ENCODE measurements at places on chromosomes 3 and 15.
A peak's percentile ranks its signal among the peaks of the same experiment; 100 is the strongest.

- H3K4me3 ChIP-seq: no peak overlapping the region
- H3K36me3 ChIP-seq: no peaks in the 10 kb centered on the region
- H3K27me3 ChIP-seq: no peaks in the 10 kb centered on the region
- no peak overlapping the region for H3K27ac ChIP-seq
Observed at GRCh38 chr3:177703788-177704187, 506.5 kb upstream of the TBL1XR1 start.

- no peak overlapping the region for H3K4me3 ChIP-seq
- H3K36me3 ChIP-seq: peaks cover 3% of the 10 kb centered on the region
- no peaks in the 10 kb centered on the region for H3K4me1 ChIP-seq
- no peak for DNase-seq
- no peak overlapping the region for H3K27ac ChIP-seq
Observed at GRCh38 chr3:48797626-48798025, 50.0 kb downstream of the PRKAR2A start.

DNA sequence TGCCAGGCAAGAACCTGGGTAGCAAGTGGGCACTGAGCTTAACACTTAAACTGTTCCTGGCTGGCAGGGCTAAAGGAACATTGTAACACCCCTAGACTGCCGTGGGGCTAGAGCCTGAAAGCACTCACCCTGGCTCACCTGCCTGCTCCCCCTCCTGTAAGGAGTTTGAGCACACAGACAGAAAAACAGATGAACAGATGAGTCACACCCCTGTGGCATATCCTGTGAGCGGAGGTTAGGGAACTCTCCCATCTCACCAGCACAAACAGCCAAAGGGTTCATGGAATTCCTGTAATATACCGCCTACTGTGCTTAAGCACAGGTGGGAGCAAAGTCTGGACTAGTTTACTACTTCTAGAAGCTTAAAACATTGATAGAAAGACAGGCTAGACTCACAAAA lies 300.1 kb downstream of the ROBO1 start:
- H3K4me1 ChIP-seq: no peaks in the 10 kb centered on the region
- peak; percentile 68 for DNase-seq
- H3K27ac ChIP-seq: no peak overlapping the region
- H3K4me3 ChIP-seq: no peak overlapping the region

GRCh38 chr3:176521531-176522175 lies 675.6 kb downstream of the TBL1XR1 start:
- no peaks in the 10 kb centered on the region for H3K36me3 ChIP-seq
- no peak overlapping the region for H3K4me3 ChIP-seq
- peak; percentile 45 for DNase-seq

- DNase-seq: no peak
- no peak overlapping the region for H3K4me3 ChIP-seq
- no peak overlapping the region for H3K27ac ChIP-seq
- H3K27me3 ChIP-seq: no peaks in the 10 kb centered on the region
- H3K36me3 ChIP-seq: no peaks in the 10 kb centered on the region
Observed at GRCh38 chr3:74347563-74348268, 266.7 kb downstream of the CNTN3 start.

DNA sequence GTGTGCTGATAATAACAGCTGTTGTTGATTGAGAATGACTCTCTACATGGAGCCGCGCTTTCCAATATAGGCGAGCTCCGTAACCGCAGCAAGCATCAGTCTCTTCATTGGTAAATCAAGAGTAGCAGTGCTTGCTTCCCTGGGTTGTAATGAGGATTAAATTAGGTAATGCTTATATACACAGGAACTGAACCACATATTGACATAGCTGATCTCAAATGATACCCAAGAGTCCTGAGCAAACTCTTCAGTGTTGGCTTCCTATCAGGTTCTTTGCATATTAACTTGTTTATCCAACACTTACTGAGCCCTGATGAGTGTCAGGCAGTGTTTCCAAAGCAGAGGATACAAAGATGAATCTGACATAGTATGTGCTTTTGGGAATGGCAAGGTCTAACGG lies 46.4 kb upstream of the SLCO3A1 start:
- no peaks in the 10 kb centered on the region for H3K4me1 ChIP-seq
- H3K4me3 ChIP-seq: no peak overlapping the region
- no peaks in the 10 kb centered on the region for H3K36me3 ChIP-seq

DNA sequence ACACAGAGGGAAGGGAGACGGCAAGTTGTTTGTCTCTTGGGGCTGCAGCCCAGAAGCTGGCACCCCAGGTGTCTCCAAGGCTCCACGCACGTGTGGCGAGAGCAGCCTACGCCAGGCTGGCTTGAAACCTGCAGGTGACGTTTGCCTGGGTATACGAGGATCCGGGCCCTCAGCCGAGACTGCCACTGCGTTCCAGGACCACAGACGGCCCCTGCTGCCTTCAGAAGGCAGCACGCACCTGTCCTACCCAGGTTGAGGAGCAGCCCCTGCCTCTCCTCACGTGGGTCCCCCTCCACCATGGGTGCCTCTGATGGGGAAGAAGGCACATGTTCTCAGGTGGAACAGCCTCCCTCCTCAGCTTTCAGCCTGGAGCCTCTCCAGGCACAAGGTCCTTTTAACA lies 75.3 kb upstream of the PRR20G start:
- H3K36me3 ChIP-seq: no peaks in the 10 kb centered on the region
- no peaks in the 10 kb centered on the region for H3K4me1 ChIP-seq
- H3K27me3 ChIP-seq: peaks cover 35% of the 10 kb centered on the region
- no peak overlapping the region for H3K27ac ChIP-seq
- no peak for DNase-seq

DNA sequence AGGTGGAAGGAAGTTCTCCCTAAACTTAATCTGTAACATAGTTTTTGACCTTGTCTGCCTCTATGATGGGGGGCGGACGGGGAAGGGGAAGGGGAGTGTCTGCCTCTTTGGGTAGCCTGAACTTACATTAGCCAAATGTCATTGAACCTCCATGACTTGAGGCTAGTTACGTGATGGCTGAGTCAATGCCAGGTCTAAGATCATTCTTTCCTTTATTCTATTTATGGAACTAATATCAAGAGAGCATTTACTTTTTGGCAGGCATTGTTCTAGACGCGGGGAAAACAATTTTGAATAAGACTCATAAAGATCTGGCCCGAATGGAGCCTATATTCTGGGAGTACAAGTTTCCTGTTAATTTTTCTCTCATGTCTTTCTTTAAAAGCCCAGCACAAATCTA lies 340.7 kb upstream of the C2CD4B start:
- H3K4me1 ChIP-seq: peaks cover 13% of the 10 kb centered on the region
- no peaks in the 10 kb centered on the region for H3K27me3 ChIP-seq
- H3K36me3 ChIP-seq: no peaks in the 10 kb centered on the region
- peak; percentile 19 for DNase-seq
- H3K4me3 ChIP-seq: no peak overlapping the region
- no peak overlapping the region for H3K27ac ChIP-seq

DNA sequence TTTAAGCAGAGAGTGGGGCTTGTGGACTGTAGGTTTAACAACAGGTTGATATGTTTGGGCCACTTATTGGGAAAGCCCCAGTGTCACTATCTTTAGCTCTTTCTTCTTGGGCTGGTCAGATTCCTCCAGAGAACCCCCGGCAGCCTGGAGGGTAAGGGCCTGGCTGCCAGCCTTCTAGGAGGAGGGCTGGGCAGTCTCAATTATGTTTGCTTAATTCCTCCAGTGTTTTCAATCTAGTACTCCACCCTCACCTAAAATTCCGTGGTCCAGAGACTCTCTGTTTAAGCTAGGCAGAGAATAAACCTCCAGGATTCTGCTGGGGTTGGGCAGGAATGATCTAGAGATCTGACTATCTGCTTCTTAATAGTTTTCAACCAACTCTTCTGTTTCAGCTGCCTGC lies 5.3 kb downstream of the ASB14 start:
- no peaks in the 10 kb centered on the region for H3K27me3 ChIP-seq
- no peak overlapping the region for H3K27ac ChIP-seq
- H3K4me3 ChIP-seq: no peak overlapping the region

DNA sequence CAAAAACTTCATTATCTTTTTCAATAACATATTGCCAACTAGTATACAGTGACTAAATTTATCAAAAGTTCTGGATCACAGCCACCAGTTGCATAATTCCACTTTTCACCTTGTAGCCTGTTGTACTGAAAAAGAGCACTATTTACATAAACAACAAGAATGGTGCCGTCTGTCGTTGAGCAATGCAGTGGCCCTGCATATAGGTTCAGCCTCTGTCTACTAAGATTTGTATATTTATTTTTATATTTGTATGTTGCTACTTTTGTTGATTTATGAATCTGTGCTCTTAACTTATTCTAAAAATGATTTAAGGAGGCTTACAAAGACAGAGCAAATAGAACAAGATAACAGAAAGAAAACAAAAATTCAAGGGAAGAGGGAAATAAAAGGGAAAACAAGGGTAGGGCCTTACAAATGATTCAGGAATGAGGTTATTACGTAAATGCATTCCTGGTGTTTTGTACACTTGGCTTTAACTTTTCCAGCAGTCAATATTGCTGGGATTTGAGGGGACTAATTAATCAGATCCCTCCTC lies 257.6 kb upstream of the STT3B start:
- DNase-seq: no peak
- H3K27me3 ChIP-seq: no peaks in the 10 kb centered on the region
- peaks cover 10% of the 10 kb centered on the region for H3K4me1 ChIP-seq
- H3K27ac ChIP-seq: no peak overlapping the region

DNA sequence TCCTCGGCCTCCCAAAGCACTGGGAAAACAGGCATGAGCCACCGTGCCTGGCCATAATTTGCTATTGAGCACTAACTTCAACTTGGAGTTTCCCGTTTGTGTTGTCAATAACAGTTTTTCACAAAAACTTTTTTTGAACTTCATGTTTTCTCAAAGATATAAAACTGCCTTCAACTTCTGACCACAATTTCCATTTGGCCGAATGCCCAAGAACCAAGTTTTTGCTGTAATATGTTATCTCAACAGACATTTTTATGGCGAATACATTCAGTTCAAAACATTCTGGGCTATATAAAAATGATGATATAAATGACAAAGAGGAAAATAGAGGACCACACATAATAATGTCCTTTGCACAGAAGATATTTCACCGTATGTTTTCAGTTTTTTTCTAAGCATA lies 56.4 kb downstream of the NEDD4 start:
- H3K36me3 ChIP-seq: no peaks in the 10 kb centered on the region
- no peaks in the 10 kb centered on the region for H3K4me1 ChIP-seq
- H3K27me3 ChIP-seq: no peaks in the 10 kb centered on the region
- no peak overlapping the region for H3K4me3 ChIP-seq
- no peak overlapping the region for H3K27ac ChIP-seq

GRCh38 chr3:128274837-128275236 lies 121.6 kb downstream of the EEFSEC start:
- no peak overlapping the region for H3K4me3 ChIP-seq
- H3K27ac ChIP-seq: no peak overlapping the region
- no peaks in the 10 kb centered on the region for H3K27me3 ChIP-seq
- DNase-seq: peak; percentile 74
- H3K4me1 ChIP-seq: peaks cover 42% of the 10 kb centered on the region

- H3K4me1 ChIP-seq: peaks cover 22% of the 10 kb centered on the region
- no peak overlapping the region for H3K4me3 ChIP-seq
- H3K27ac ChIP-seq: no peak overlapping the region
- peaks cover 96% of the 10 kb centered on the region for H3K36me3 ChIP-seq
Observed at GRCh38 chr15:85689729-85690128, 105.0 kb downstream of the KLHL25 start.

DNA sequence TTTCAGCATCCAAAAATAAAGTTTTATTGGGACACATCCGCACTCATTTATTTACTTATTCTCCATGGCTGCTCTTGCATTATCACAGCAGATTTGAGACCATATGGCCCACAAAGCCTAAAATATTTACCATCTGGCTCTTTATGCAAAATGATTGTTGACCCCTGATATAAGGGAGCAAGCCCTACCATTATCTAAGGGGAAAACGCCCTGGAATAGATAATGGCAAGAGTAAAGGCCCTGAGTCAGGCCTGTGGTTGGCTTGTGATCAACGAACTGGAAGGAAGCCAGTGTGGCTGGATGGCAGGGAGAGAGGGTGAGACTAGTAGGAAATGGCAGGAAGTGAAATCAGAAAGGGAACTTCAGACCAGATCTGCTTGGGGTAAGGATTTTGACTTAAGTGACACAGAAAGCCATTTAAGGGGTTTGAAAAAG lies 24.6 kb upstream of the DMXL2 start:
- no peaks in the 10 kb centered on the region for H3K27me3 ChIP-seq
- no peak overlapping the region for H3K27ac ChIP-seq
- no peak overlapping the region for H3K4me3 ChIP-seq
- H3K36me3 ChIP-seq: no peaks in the 10 kb centered on the region
- no peak for DNase-seq

DNA sequence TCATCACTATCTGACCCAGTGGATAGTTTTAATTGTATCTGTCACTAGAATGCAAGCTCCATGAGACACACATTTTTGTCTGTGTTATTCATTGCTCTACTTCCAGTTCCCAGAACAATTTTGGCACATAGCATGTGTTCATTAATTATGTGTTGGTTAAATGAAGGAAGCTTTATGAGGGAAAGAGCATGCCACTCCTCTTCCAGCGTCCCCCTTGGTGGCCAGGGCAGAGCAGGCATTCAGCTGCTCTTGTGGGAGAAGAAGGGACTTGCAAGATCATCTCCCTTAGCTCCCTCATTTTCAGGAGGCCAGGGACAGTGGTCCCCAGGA lies 489 bp upstream of the GALNT15 start:
- no peak overlapping the region for H3K4me3 ChIP-seq
- H3K36me3 ChIP-seq: no peaks in the 10 kb centered on the region
- no peak overlapping the region for H3K27ac ChIP-seq
- no peaks in the 10 kb centered on the region for H3K4me1 ChIP-seq
- DNase-seq: no peak
- peaks cover 6% of the 10 kb centered on the region for H3K27me3 ChIP-seq
